Activated CD8-positive, alpha-beta memory T cell treated with anti-CD3 and anti-CD28 coated beads for 4 hours (primary cell): ENCODE measurements at places on chromosomes 3 and 15.

DNA sequence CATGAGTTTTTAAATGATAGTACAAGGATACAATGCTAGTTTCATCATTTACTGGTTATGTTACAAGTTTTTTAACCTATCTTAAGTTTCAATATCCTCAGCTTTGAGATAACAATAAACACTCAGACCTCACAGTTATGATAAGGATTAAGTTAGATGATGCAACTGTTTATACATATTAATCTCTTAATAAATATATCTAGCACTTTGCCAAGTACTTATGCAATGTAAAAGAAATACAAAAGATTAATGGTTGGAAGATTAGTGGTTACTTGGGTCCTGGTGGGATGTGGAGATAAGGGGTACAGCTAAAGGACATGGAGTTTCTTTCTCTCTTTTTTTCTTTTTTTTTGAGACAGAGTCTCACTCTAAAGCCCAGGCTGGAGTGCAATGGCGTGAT lies 12.0 kb downstream of the SPPL2A start:
- DNase-seq = no peak

GRCh38 chr3:143124601-143125520 lies 5.3 kb downstream of the CHST2 start:
- DNase-seq = no peak

- no peak for DNase-seq
Observed at GRCh38 chr3:192042116-192042515, 581.2 kb downstream of the PYDC2 start.

- DNase-seq = no peak
Observed at GRCh38 chr3:187336322-187336721, 31.9 kb upstream of the RTP4 start.

GRCh38 chr3:106345353-106346027 lies 476.7 kb upstream of the CBLB start:
- no peak for DNase-seq

DNA sequence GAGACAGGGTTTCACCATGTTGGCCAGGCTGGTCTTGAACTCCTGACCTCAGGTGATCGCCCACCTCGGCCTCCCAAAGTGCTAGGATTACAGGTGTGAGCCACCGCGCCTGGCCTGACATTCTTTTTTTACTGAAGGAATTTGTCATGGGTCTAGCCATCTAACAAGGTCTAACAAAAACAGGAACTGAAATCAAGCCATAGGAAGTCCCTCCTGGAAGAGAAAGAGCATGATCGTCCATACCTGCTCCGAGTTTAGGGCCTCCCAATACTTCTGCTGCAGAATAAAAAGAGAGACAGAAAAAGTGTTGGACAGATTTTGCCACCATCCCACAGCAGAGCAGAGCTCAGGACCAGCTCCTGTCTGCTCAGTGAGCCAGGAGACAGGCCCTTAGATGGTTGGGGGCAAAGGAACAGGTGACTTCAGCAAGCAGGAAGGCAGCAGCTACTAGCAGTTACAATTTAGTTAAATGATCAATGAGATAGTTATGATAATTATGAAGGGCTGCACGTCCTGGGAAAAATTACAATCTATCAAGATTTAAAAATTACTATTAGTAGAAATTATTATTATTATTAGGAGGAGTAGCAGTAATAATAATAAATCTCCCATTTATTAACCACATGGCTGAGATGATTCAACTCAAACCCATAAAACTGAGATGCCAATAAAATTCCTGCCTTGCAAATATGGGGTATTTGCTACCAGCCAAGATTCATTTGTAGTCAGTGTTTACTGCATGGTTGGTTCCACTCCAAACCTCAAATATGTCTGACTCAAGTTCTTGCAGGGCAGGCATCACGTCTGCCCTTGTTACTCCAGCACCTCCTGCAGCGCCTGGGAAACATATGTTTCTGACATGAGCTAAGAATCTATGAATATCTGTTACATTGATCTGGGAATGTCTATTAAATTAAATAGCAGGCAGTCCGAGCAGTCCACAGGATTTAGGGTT lies 40.1 kb downstream of the TMEM44 start:
- DNase-seq = no peak

DNA sequence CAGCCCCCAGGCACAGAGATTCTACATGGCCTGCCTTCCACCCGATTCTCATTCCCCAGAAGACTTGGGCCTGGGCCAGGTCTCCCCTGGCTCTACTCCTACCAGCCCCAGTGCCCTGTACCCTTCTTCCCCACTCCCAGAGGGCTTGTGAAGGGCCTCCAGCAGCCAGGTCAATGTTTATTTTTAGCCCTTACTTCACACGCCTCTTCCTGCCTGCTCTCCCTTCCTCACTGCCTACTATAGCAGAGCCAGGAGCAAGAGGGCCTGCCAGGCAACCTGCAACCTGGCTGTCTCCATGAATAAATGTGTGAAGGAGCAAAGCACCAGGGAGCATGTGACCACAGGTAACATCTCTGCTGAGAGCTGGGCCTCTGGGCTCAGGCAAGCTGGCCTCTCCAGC lies 26.4 kb upstream of the APEH start:
- no peak for DNase-seq

GRCh38 chr15:90211440-90212143 lies 10.5 kb downstream of the SEMA4B start:
- DNase-seq = no peak

- DNase-seq = no peak
Observed at GRCh38 chr3:155872904-155873646, 2.6 kb downstream of the GMPS start.

GRCh38 chr15:79307251-79307650 lies 3.7 kb upstream of the TMED3 start:
- no peak for DNase-seq

- DNase-seq = no peak
Observed at GRCh38 chr3:118466795-118467330, 567.8 kb downstream of the IGSF11 start.

DNA sequence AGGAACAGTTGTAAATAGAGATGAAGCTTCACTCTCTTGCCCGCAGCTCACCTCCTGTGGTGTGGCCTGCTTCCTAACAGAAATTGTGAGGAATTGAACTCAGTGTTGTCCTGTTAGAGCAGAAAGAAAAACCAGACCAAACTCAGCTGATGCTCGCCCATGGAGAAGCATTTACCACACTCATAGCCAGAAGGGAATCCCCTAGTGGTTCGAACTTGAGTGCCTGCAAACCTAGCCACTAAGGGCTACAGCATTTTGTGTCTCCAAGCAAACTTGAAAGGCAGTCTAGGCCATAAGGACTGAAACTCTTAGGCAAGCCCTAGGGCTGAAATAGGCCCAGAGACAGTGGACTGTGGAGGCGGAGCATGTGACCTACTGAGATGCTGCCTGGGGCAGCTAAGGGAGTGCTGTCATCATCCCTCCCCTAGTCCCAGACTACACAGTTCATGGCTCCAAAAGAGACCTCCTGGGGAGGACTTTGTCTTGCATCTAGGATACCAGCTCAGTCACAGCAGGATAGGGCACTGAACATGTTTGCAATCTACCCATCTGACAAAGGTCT lies 44.5 kb upstream of the MCTP2 start:
- no peak for DNase-seq

GRCh38 chr3:53046171-53047170 lies 598 bp upstream of the SFMBT1 start:
- DNase-seq = peak; percentile 41

GRCh38 chr3:71497971-71498444 lies 85.5 kb downstream of the FOXP1 start:
- no peak for DNase-seq

- DNase-seq = no peak
Observed at GRCh38 chr15:38660738-38661137, 96.1 kb upstream of the RASGRP1 start.

GRCh38 chr3:113454630-113455029 lies 13.3 kb upstream of the CFAP44 start:
- DNase-seq = no peak

DNA sequence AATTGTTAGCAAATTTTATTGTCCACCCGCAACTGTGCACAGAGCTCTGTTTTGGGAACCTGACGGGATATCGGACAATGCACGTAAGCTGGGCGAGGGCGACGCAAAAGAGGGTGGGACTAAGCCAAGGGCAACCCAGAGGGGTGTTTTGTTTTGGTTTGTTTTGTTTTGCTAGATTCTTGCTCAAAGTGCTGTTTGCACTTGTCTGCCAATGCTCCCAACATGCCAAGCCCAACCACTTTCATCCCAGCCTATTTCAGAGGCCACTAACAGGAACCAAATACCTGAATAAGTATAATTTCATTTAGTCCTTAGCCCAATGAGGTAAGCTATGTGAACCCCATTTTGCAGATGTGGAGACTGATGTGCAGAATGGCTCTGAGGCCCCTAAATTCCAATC lies 9.7 kb upstream of the CMTM7 start:
- no peak for DNase-seq

GRCh38 chr3:41417574-41417973 lies 218.3 kb downstream of the CTNNB1 start:
- DNase-seq = no peak

- DNase-seq = no peak
Observed at GRCh38 chr15:101210466-101210865, 41.4 kb downstream of the CHSY1 start.

DNA sequence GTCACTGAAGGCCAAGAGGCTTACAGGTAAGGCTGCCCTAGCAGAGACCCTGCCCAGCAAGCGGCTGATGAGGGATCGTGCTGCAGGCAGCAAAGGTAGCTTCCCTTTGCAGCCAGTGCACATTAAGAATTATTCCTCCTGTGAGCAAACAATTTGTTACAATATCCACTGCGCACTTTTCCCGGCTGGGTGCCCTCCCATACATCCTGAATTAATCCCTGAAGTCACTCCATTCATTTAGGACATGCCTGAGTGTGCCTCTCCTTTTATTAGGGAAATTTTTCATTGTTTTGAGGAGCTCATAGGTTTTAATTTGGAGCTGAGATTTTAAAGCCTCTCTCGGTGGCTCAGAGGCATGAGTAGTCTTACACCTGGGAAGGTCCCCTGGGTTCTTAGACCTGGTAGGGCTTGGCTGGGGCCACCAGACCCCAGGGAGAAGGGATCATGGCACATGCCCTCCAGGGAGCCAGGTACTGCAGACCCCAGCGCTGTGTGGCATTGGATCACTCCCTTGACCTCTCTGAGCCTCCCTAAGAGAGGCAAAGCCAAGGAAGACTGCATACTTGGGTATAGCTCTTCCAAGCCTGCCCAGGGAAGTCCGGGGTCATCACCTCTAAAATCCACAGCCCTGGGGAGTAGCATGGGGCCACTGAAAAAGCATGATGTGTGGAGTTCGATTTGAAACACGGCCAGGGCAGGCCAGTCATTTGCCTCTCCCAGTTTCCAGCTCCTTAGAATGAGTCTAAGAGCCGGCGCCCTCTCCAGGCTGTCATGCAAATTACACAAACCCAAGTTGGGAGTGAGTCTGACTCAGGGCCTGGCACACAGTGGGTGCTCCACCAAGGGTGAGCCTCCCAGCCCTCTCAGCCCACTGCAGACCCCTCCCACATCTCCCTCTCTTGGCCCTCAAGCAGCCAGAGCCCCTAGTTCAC lies 151.9 kb upstream of the LINGO1 start:
- DNase-seq = no peak

DNA sequence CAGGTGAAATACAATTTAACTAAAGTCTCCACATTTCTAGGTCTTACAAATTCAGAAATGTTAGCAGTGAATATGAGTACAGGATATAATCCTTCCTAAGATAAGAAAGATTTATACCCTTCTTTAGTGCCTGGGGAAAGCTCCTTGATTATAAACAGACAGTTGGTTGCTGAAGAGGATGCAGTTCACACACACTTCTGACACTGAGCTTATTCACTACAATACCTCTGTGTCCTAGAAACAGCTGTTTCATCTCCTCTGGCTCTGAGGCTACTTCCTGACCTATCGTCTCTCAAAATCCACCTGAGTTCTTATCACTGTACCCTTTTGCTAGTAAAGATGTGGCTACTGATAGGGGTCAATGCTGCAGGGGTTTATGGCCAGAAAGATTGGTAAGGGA lies 57.1 kb downstream of the TP63 start:
- DNase-seq = no peak

DNA sequence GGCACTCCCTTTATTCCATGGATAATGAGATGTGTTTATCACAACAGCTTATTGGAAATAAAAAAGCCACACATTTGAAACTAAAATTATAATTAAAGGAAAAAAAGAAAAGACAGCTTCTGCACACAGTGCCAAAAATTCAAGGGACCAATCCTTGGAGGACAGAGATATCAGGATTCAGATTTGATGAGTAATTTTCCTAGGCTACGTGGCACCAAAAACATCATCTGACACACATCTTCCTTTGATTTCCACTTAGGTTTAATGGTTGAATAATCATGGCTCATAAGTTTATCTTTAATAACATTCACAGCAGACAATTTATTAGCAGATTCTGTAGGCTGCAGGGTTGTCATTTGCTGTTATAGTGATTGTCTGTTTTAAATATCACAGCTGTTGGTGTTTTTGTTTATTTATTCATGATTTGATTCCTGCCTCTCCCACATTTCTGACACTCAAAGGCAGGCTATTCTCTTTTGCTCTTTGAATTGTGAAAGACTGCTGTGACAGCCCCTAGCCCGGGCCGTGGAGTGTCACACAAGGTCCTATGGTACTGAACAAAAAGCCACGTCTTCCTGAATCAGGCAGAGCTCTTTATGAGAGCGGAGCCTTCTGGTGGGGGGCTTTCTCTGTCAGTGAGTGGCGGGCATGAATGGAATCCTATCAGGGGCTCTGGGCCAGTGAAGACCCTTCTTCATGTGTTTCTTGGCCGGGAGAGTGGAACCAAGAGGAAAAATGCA lies 708.5 kb downstream of the SQOR start:
- DNase-seq = no peak

DNA sequence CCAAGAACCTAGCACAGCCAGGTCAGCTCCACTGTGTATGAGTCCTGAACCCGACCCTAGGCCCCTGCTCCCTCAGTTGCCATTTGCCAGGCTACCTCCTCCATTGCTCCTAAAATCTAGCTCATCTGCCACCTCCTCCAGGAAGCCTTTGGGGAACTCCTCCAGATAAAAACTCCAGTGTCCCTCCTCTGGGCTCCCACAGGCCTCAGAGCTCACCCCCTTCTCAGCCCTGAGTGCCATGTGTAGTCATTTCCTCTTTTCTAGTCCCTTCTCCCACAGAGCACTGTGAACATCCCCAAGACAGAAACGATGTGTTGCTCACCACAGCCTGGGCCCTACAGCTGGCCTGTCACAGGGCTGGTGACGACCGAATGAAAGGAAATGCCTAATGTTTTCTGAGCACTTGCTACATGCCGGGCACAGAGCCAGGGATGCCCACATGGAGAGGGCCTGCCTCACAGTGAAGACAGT lies 61.0 kb downstream of the IQSEC1 start:
- peak; percentile 29 for DNase-seq

GRCh38 chr3:50539356-50540286 lies 27.9 kb downstream of the C3orf18 start:
- DNase-seq = no peak
